IPS DF 6.9 (cell line): ENCODE measurements at places on chromosomes 3 and 15.

- no peak for DNase-seq
Measured at GRCh38 chr3:132284781-132285619, 32.2 kb upstream of the ACP3 start.

DNA sequence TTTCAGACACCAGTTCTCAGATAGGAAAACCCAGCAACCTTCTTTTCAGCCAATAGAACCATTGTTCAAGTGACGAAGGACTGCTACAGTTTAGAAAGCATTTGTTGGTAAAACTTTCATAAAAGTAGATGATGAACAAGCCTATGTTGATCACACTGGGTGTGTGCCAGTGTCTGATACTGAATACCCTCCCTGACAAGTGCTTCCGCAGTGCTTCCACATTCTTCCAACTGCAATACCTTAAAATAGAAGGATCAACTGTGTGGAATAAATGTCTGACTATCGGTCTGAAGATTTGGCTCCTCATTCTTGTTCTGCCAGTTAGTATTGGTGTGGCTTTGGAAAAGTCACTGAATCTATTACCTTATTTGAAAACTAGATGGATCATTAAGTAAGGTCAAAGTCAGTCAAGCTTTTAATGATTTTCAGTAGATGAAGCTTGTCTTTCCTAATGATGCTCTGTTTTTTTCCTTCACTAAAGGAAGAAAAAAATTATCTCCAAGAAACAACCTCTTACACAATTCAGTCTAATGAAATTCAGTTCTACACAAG, 479.4 kb upstream of the CBLB start:
- no peak for DNase-seq

- no peak for DNase-seq
Measured at GRCh38 chr3:143287403-143287802, 167.8 kb downstream of the CHST2 start.

DNA sequence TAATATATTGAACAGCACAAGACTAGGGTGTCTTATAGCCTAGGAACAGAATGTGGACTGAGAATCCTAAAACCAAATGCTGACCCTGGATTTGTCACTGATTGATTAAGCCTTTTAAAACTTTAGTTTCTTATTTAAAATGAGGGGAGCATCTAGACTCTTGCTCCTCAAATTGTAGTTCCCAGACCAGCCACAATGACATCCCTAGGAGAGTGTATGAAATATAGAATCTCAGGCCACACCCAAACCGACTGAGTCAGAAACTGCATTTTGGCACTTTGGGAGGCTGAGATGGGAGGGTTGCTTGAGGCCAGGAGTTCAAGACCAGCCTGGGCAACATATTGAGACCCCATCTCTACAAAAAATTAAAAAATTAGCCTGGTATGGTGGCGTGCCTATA, 287.8 kb upstream of the UMPS start:
- DNase-seq: no peak

DNA sequence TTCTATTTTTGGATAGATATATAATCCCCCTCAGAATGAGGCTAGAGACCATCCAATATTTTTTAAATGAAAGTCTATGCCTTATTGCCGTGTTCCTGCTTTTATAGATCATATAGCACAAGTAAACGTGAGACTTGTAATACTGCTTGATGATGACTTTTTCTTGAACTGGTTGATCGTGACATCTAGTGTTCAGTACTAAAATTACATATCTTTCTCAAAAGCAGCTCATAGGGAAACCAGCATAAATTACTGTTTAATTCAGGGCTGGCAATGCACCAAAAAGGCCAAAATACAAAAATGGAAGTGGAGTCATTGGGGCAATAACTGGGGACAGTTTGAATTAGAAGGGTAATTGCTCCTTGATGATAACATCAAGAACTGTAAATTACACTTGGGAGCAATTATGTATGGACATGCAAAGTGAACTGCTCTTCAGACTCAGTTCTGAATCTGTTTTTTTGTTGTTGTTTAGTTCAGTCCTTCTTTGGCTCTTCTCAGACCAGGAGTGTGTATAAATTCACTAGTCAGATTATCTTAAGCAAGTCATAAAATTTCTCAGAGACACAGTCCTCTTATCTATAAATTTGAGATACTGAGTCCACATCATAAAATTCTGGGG, 325.3 kb downstream of the THSD4 start:
- DNase-seq: no peak

- DNase-seq: no peak
Measured at GRCh38 chr15:66711862-66712261, 9.8 kb downstream of the SMAD6 start.

DNA sequence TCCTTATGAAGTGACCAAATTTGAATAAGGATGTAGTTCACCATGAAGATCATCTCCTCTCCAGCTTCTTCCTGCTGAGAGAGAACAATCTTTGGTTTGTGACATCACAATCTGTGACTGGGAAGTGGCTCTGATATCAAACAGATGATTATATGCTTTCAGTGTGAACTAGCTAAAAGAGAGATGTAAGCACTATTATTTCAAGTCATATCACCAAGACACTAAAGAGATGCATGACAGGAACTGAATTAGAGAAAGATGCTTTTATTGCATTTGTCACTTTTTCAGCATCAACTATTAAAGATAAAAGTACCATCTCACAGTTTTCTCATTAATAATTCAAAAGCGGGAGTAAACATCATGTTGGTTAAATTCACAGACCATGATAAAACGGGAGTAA, 3.5 kb downstream of the CHRM5 start:
- DNase-seq: no peak

DNA sequence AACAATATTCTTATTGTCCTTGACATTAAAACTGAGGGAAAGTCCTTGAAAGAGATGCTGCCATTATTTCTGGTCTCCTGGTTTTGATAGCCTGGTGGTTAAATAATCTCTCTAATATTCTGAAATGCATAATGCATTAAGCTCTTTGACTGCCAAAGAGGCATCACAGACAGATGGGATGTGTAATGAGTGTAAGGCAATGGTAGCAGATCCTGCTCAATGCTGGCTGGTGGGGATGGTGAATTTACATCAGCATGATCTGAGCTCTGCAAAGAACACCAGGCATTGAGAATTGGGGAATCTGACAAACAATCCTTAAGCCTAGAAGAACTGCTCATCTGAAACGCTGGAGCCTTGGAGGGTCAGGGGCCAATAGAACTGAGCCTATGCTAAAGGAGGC, 528.6 kb upstream of the LMCD1 start:
- DNase-seq: no peak

GRCh38 chr15:79283252-79284048, 928 bp downstream of the ANKRD34C start:
- peak; percentile 33 for DNase-seq

DNA sequence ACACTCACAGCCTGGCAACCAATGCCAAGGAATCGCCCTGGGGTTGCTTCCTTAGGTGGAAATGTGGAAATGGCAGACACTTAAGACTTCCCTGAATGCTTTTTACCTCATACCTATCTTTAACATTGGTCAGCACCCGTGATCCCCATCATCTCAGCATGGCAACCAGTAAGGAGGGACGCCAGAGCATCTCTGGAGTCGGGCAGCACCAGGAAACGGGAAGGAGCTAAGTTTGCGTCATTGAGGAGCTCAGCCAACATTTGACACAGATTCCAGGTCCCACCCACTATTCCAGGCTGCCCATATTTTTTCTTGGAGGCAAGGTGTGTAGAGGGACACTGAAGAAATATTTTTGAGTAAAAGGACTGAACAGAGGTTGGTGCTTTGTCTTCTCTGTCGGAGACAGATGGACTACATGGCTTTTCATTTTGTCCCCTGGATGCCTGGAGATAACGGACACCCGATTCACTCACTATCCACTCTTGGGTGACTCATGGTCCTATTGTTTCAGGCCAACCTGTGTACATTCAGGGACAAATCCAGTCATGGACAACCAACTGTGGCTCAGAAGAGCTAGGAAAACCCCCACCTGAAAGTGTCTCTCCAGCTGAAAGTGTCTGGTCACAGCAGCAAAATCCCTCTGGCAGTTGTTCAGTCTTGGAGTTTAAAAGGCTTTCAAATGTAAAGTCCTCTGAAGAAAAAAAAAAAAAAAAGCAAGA, 70.4 kb upstream of the OXTR start:
- DNase-seq: no peak
